ENCODE measurements at places on chromosomes 3 and 15.

- DNase-seq: no peak
These were observed 2.2 kb upstream of the MEIS2 start for GRCh38 chr15:37102305-37103162.

- no peak for DNase-seq
These were observed 6.5 kb downstream of the GCSAM start for GRCh38 chr3:112126511-112126911.

GRCh38 chr3:73036694-73037591 is 24.5 kb upstream of the EBLN2 start:
- DNase-seq: no peak

GRCh38 chr15:96586901-96587300 is 256.4 kb downstream of the NR2F2 start:
- no peak for DNase-seq

DNA sequence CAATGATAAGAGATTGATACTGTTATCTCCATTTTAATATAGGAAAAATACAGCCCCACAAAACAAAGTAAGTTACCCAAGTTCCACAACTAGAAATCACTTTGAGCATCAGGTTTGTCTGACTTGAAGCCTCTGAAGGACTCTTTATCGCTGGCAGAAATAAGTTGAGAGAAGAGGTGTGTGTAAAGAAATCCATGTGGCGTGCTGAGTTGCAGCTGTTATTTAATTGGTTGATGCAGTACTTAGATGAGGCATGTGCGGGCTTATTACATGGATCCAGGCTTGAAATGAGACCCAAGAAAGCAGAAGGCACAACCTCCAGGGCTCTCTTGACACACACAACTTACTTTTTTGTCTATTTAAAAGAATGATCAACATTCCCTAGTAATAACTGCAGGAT is 221.3 kb downstream of the PDZRN3 start:
- no peak for DNase-seq

- DNase-seq: no peak
These were observed 789.2 kb downstream of the DIPK2A start for GRCh38 chr3:144760831-144761230.

DNA sequence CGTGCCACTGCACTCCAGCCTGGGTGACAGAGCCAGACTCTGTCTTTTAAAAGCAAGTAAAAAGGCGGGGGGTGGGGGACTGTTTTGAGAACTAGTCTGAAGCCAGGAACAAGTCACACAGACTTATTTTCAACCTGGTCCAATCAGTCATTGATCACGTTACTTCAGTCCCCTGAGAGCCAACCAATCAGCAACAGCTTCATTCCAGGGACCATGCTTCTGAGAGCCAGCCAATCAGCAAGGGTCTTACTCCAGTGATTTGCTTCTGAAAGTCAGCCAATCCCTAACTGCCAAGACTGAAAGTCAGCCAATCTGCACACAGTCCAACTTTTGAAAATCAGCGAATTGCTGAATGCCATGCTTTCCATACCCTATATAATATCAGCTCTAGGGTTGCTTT is 48.6 kb upstream of the C15orf39 start:
- no peak for DNase-seq

DNA sequence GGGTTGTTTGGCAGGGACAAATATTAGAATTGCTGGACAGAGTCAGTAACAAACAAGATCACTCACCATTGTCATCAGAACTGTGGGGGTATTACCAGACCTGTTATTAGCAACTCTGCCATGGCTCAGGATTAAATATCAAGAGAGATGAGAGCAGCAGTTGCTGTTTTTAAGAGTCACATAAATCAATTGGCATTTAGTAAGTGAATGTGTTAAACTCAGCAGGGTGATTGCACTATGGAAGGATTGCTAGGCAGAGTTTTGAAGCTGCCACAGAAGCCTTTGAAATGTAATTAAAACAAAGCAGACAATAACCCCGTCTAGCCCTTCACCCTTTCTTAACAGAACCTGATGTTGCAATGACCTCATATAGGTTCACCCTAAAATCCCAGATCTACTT is 238.8 kb downstream of the GAP43 start:
- no peak for DNase-seq

GRCh38 chr15:30958219-30958618 is 33.2 kb downstream of the MTMR10 start:
- DNase-seq: no peak

- no peak for DNase-seq
These were observed 156.0 kb upstream of the ROPN1 start for GRCh38 chr3:124147946-124148345.

- DNase-seq: no peak
These were observed 23.8 kb upstream of the ABI3BP start for GRCh38 chr3:101017017-101017416.
